ENCODE measurements at places on chromosomes 16 and 17. TPM values are rescaled to one million over a fixed set of nuclear protein-coding genes. Genes with fewer than 3 reads are reported as not detected.

- DNase-seq = no peak
Observed at GRCh38 chr16:27769561-27770255, 219.8 kb downstream of the KATNIP start.

GRCh38 chr17:60327134-60327900, 64.6 kb downstream of the USP32 start:
- no peak for DNase-seq

DNA sequence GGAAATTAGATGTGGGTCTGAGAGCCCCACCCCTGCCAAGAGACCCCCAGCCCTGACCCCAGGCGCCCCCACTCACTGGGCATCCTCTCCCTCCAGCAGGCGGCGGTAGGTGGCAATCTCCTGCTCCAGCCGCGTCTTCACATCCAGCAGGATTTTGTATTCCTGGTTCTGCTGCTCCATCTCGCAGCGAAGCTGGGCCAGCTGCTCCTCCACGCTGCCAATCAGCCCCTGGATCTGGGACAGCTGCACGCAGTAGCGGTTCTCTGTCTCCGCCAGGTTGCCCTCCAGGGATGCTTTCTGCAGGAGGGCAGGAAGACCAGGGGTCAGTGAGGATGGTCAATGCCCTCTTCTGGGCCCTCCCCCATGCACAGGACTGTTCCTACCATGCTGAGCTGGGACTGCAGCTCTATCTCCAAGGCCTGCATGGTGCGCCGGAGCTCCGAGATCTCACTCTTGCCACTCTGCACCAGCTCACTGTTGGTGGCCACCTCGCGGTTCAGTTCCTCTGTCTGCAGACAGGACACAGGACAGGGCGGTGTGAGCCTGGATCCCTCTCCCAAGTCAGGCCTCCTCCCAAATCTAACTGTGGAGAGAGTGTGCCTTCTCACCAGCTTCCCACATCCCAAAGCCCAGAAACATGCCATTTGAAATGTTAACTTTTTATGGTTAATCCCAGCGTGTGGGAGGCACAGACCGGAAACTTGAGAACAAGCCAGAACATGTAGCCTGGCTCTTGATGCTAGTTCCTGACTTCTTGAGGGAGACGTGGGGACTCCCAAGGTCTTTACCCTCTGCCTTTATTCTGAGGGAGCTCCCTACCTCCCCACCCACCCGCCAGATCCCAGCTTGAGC, 3.6 kb downstream of the KRT17 start:
- DNase-seq = peak; percentile 74

- DNase-seq = no peak
Observed at GRCh38 chr17:40471846-40472732, 28.8 kb downstream of the IGFBP4 start.

- DNase-seq = no peak
Observed at GRCh38 chr17:37233036-37233435, 142.7 kb upstream of the C17orf78 start.

- DNase-seq = no peak
Observed at GRCh38 chr17:5962371-5962770, 107.8 kb upstream of the WSCD1 start.

DNA sequence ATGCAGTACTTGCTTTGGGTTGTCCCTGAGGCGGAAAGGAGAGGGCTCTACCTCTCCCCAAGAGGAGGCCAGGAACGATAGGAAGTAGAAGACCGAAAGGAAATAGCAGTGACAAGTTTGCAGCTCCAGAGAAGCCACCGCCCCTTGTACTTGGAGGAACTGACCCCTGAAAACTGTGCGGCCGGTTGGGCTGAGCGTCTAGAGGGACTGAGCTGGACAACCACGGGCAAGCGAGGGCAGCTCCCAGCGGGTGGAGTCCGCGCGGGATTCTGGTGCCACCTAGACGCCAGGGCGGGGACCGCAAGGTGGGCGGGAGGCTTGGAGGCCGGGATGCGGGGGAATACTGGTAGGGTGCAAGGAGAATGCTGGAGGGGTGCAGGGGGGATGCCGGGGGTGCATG, 1.3 kb upstream of the SLC6A4 start:
- DNase-seq = peak; percentile 32

GRCh38 chr16:11582157-11582814, 4.4 kb downstream of the LITAF start:
- no peak for DNase-seq

- DNase-seq = no peak
Observed at GRCh38 chr17:74099442-74100340, 103.8 kb upstream of the RPL38 start.

GRCh38 chr16:67191411-67191994, 452 bp upstream of the E2F4 start:
- DNase-seq = no peak

DNA sequence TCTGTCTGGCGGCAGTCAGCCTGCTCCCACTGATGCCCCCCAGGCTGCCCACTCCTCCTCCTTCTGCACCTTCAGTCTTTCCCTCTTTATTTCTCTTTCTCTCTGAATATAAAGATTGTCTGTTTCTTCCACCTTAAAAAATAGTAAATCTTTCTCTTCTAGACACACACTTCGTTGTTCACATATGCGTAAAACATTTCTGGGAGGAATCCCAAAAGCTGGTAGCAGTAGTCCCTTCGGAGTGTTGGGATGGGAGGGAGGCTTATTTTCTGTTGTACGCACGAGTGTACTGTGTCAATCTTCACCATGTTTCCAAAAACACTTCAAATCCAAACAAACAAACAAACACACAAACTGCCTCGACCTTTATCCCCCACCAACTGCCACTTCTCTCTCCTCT, 9.9 kb downstream of the OSBPL7 start:
- DNase-seq = no peak

- DNase-seq = no peak
Observed at GRCh38 chr17:4625181-4625617, 16.3 kb downstream of the ALOX15 start.

- DNase-seq = no peak
Observed at GRCh38 chr16:75535211-75535843, 581 bp downstream of the CHST5 start.

GRCh38 chr16:86322283-86322682, 188.0 kb upstream of the FOXF1 start:
- DNase-seq = no peak

DNA sequence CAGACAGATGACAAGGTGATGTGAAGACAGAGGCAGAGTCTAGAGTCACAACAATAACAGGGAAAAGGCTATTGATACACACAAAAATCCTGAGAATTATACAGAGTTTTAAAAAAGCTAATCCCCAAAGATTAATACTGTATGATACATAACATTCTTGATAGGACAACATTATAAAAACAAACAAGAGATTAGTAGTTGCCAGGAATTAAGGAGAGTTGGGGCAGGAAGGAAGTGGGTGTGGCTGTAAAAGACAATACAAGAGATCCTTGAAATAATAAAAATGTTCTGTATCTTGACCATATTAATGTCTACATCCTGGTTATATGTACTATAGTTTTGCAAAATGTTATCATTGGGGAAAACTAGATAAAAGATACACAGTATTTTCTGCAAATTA, 309.5 kb upstream of the PMFBP1 start:
- no peak for DNase-seq

- no peak for DNase-seq
Observed at GRCh38 chr17:76998839-76999238, 130.6 kb downstream of the MGAT5B start.

DNA sequence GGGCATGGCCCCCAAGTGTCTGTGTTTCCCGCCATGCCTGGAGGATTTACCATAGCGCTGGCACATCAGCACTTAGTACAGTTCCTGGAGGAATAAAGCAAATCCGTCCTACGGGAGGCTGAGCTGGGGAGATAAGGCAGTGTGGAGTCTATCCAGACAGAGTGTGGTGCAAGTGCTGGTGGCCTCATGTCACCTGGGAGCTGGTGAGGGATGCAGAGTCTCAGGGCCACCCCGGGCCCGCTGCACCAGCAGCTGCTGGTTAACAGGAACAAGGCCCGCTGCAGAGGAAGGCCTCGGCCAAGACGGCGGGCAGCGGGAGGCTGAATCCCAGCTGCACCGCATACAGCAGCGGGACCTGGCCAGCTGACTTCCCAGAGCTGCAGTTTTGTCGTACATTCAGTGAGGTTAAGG, 57.3 kb upstream of the CDC42EP4 start:
- no peak for DNase-seq

DNA sequence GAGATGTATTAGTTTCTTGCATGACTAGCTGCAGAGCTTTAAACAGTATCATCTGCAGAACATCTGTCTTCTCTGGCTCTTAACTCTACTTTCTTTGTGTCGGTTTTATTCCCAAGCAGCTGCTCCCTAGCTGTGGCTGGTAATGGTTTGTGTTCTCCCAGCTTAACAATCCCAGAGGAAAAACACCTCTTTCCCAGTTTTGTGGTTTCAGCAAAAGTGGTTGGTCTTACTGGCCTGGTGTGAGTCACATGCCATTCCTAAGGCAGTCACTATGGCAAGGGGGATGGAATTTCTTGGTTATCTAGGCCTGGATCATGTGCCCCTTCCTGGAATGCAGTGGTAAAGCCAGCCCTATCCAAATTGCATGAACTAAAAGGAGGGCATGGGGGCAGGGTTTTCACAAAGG, 27.5 kb downstream of the OMG start:
- DNase-seq = no peak

DNA sequence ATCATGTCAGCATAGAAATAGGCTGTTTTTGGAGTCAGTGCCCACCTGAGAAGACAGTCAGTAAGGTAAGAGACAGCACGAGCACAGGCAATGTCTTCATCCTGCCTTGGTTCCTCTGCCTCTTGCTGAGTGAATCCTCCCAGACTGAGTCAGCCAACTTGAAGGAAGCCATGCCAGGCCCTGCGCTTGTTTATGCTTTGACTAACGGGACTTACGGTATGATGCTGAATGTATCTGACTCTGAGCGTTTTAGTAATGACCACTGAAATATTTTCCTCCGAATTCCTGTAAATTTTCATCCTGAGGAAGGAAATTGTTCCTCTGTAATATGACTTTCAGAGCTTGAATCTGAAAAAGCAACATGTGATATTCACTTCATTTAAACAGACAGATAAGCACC, 18.0 kb downstream of the C17orf67 start:
- DNase-seq = no peak

DNA sequence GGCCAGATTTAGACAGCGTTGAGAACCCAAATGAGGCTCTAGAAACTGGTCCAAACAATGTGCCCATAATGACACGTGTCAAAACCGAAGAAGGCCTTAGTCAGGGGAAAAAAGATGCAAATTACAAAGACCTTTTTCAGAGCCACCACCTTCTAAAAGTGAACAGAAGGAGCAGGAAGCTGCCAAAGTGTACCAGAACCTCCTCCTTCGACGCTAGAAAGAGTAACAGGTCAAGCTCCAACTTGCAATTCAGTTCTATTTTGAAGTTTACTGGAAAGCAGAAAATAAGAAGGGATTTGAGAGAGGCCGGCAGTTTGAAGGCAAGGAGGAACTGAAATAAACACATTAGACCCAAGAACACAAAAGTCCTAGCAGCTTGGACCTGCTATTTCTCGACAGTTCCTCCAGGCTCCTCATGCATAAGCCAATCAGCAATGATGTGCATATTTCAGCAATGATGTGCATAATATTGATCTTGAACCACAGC, 61.8 kb downstream of the XYLT1 start:
- no peak for DNase-seq

GRCh38 chr17:47676199-47676472, 17.8 kb upstream of the TBKBP1 start:
- DNase-seq = no peak

GRCh38 chr16:84864326-84864955, 44.7 kb downstream of the CRISPLD2 start:
- no peak for DNase-seq

DNA sequence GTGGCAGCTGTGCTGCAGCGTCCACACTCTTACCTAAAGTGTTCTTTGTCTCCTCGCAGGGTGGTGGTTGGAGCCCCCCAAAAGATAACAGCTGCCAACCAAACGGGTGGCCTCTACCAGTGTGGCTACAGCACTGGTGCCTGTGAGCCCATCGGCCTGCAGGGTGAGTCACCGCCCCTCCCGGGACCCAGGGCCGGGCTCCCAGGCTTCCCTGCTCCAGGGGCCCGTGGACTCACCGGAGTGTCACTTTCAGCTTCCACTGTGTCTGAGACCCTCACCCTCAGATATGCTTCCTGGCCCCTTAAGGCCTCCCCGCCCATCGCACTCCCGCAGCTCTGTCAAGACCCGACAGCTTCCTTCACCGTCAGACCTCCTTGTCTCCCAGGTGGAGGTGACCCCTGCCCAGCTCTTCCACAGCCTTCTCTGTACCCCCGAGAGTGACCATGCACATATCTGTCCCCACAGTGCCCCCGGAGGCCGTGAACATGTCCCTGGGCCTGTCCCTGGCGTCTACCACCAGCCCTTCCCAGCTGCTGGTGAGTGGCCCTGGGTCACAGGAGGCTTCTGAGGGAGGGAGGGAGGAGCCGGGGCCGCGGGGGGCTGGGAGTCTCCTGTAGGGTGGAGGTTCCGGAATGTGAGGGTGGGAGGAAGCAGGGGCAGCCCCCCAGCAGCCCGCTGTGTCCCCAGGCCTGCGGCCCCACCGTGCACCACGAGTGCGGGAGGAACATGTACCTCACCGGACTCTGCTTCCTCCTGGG, 1.8 kb downstream of the ITGAX start:
- DNase-seq = no peak

DNA sequence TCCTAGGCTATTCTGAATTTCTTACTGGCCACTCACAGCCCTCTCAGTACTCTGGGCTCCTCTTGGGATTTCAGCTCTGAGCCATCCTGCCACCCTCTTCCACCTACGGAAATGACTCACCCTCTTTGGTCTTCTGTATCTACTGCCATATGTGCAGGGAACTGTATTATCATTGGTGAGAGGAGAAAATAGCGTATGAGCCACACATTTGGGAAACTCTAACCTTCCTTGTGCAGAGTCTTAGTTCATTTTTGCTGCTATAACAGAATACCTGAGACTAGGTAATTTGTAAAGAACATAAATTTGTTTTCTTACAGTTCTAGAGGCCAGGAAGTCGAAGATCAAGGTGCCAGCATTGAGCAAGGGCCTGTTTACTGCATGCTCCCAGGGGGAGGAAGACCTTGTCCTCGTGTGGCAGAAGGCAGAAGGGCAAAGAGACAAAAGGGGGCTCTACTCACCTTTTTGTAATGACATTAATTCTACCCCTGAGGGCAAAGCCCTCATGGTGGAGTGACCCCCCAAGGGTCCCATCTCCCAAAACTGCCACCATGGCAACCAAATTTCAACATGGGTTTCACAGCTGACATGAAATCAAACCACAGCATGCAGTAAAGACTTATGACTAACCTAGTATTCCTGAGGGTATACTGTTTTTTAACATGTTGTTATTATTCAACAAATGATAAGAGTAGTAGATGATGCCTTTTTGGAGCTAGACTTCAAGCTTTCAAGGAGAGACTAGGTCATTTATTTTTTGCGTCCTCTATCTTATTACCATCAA, 191.8 kb downstream of the PRKCA start:
- DNase-seq = no peak

The UMOD gene
- not detected for total RNA-seq

The STARD3 gene
- total RNA-seq = 69.4 TPM

The ALDH3A2 gene
- total RNA-seq = 386 TPM

The GNGT2 gene
- not detected for total RNA-seq

The SOX15 gene
- 70.4 TPM for total RNA-seq

The PKMYT1 gene
- total RNA-seq = 4.3 TPM

The SHPK gene
- total RNA-seq = 24.3 TPM

The EVPLL gene
- total RNA-seq = 5.0 TPM

The BRICD5 gene
- total RNA-seq = 6.2 TPM

The PSKH1 gene
- 17.9 TPM for total RNA-seq

The NLGN2 gene
- 6.2 TPM for total RNA-seq

The CCL17 gene
- total RNA-seq = not detected

The CLEC18B gene
- total RNA-seq = not detected

All from lower leg skin (tissue), 4 donors.